Spinal cord (tissue), 10 donors: ENCODE measurements at places on chromosomes 4 and X. TPM values are rescaled to one million over a fixed set of nuclear protein-coding genes. Genes with fewer than 3 reads are reported as not detected.

The CDKL5 gene
- total RNA-seq = 27.7 TPM

The NPFFR2 gene
- 2.9 TPM for total RNA-seq

The MAGEE2 gene
- 2.6 TPM for total RNA-seq

The JCHAIN gene
- 1.7 TPM for total RNA-seq

The SSX2 gene
- total RNA-seq = not detected

The RPS6KA6 gene
- 7.1 TPM for total RNA-seq

The AR gene
- 4.0 TPM for total RNA-seq

The PCSK1N gene
- 61.4 TPM for total RNA-seq

The TBX22 gene
- 0.06 TPM for total RNA-seq

The TRIM75 gene
- total RNA-seq = not detected

The BANK1 gene
- total RNA-seq = 1.4 TPM

The CCSER1 gene
- total RNA-seq = 24.6 TPM

The VGLL1 gene
- not detected for total RNA-seq

The GAGE1 gene
- not detected for total RNA-seq

The PRRG3 gene
- total RNA-seq = 7.7 TPM
